Brain (organoid and tissue), 16 donors: ENCODE measurements at places on chromosomes 1 and 21.
A peak's percentile ranks its signal among the peaks of the same experiment; 100 is the strongest.

GRCh38 chr1:50308878-50309277 lies 114.4 kb downstream of the DMRTA2 start:
- peak; percentile 31 for DNase-seq

GRCh38 chr21:35325953-35326352 lies 276.9 kb upstream of the RUNX1 start:
- no peak for DNase-seq

DNA sequence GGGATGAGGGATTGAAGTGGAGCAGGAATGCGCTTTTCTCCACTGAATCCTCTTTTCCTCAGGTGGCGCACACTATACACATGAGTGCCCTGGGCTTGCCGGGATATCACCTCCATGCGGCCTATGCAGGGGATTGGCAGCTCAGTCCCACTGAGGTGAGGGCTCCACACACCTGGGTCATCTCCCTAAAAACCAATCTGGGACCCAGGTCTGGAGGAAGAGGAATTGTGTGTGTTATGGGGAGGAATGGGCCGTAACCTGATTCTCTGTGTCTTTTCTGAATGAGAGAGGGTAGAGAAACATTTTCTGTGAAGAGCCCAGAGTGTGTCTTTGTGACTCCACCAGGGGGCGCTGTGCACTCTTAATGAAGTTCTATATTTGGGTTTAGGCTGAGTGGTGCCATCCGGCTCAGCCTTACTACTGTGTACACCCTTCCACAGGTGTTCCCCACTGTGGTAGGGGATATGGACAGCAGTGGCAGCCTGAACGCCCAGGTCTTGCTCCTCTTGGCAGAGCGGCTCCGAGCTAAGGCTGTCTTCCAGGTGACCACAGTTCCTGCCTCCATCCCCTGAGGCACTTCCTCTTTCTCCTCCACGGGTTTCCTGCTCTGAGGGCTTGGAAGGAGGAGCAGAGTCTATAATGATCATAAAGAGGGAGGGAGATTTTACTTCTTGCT lies 1.5 kb downstream of the TOMM40L start:
- peak; percentile 71 for DNase-seq

DNA sequence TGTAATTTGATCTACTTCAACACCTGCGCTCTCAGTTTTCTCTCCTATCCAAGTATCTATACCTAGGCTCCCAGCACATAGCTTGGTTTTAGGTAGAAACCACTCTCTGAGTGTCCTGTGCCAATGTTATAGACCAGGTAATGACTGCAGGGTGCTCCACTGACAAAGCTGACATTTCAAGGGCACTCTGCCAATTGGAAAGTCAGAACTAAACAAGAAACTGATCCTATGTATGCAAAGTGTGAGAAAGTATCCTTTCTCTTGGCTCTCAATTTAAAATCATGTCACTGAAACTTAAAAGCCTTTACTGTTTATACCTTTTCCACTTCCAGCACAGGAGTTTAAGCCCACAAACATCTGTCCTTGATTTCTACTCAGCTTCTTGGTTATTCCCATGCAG lies 45.0 kb upstream of the AIM2 start:
- no peak for DNase-seq

- DNase-seq = peak; percentile 20
These were observed 141.8 kb upstream of the AJAP1 start for GRCh38 chr1:4512636-4513035.

DNA sequence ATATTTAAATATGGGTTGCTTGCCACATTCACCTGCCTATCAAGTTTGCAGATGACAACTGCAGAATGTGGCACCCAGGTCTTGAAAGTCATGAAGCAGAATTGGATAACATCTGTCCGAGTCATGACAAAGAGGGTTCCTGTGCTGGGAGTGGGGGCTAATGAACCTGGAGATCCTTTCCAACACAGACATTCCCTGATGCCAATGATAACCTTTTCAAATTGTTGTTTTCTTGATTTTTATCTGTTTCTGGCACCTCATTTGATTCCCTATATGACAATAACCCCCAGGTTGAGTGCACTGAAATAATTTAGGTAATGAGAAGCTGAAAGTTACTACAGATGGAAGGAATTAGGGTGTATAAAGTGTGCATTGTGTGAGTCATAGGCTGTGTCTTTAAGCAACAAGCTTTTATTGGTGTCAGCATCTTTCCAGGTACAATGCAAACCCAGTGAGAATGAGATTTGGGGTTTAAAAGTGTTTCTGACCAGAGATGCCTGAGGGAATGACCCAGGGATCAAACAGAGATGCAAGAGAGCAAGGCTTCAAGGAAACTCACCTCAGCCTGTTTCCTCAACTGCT lies 32.0 kb upstream of the IL10 start:
- no peak for DNase-seq

- no peak for DNase-seq
These were observed 35.4 kb upstream of the FOXO6 start for GRCh38 chr1:41325801-41326200.

DNA sequence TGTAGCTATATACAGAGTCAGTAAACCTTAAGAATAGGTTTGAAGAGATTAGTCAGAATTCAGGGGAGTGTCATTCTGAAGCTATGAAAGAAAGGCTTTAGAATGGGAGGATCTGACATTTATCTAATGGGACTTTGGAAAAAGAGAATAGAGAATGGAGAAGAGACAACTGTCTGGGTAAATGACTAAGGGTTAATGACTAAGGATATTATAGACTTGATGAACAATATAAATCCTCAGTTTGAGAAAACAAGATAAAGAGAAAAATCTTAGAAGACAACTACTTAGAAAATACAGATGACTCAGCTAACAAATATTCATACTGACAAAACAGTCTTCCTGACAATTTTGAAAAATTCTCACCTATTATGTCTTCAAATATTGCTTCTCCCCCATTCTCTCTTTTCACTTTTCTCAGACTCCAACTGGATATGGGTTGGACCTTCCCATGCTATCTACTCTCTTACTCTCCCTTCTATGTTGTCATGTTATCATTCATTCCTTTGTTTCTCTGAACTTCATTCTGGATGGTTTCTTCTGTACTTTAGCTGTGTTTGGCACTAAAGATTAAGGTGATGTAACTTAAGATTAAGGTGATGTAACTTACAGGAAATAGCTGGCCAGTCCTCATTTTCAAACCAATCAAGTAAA lies 20.4 kb downstream of the SLC16A1 start:
- DNase-seq = no peak

DNA sequence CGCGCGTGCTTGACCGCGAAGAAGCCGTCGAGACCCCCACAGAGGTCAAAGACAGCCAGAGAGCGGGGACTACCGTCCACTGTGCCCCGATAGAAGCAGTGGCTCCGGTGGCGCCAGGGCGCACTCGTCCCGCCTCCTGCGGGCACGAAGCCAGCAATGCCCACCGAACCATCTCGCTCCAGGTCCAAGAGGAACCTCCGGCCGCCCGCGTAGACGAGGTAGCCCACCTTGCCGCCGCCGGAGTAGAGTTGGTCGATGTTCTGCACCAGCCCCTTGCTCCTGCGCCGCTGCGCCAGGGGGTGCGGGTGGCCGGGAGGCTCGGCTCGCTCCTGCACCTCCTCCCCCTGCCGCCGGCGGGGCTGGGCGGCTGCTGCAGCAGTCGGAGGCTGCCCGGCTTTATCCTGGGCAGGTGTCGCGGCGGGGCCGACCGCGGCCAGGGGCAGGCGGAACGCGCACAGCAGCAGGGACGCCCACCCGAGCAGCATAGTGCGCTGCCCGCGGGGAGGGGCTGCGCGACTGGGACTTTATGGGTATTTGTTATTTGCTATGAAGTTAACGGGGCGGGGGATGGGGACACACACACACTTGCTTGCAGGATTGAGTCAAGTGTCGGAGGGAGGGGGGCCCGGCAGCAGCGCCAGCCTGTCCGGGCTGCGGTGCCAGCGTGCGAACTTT lies 844 bp downstream of the ADAMTS5 start:
- peak; percentile 33 for DNase-seq

DNA sequence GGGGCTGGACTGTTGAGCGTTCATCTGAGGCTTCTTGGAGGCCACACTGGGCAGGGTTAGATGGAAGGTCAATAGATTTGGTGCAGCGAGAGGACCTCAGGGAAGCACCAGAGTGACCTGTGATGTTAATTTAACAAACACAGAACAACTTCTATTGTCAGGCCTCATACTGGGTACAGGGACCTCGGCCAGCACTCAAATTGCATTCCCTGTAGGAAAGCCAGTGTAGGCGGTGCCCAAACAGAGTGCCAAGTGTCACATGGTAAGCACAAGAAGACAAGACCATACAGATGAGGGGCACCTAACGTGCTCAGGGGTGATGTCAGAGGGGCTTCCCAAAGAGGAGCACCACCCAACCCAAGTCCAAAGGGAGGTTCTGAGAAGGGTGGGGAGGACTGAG lies 1.3 kb downstream of the TMEM269 start:
- DNase-seq = no peak

- DNase-seq = no peak
These were observed 11.3 kb downstream of the ZNF362 start for GRCh38 chr1:33267468-33268205.

GRCh38 chr1:116983678-116984077 lies 17.9 kb upstream of the CD101 start:
- no peak for DNase-seq

DNA sequence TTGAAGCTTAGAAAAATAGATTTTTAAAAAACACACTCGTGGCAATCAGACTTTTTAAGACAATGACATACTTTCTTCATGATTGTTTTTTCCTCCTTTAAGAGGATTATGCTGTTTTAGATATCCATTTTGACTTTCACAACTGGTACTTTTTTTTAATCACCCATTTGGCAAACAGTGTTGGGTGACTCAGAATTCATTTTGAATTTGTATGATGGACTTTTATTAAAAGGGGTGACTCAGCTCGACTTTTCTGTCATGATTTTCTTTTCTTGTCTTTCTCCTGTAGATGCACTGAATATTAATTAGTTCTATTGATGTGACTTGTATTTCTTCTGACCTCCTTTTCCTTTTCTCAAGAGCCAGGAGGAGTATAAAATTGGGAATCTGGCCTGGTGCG lies 44.7 kb downstream of the FMN2 start:
- DNase-seq = no peak

DNA sequence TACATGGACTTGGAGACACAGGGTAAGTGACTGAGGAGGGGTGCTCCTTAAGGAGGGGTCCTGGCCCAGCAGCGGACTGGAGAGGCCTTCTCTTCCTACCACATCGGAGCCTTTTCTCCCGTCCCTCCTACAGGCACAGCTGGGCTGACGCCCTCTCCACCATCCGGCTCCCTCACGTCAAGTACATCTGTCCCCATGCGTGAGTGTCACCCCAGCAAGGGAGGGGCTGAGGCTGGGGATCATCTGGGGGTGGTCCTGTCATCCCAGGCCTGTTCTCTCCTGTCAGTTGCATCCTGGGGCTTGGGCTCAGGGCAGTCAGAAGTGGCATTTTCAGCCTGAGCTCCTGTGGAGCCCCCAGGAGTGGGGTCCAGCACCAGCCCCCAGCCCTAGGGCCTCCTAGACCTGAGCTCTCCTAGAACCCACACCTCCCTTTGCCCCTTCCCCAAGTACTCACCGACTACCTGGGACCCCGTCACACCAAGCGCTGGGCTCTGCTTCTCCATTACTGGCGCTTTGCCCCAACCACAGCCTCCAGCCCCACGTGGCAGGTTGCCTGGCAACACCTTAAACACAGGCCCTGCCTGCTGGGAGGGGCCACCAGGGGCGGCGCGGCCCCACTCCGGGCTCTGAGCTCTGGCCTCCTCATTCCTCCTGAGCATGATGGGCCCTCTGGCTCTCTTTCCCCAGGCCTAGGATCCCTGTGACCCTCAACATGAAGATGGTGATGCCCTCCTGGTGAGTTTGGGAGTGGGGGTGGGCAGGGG lies 2.3 kb downstream of the LYPLA2 start:
- DNase-seq = no peak

GRCh38 chr1:221855156-221855555 lies 113.3 kb upstream of the DUSP10 start:
- no peak for DNase-seq

DNA sequence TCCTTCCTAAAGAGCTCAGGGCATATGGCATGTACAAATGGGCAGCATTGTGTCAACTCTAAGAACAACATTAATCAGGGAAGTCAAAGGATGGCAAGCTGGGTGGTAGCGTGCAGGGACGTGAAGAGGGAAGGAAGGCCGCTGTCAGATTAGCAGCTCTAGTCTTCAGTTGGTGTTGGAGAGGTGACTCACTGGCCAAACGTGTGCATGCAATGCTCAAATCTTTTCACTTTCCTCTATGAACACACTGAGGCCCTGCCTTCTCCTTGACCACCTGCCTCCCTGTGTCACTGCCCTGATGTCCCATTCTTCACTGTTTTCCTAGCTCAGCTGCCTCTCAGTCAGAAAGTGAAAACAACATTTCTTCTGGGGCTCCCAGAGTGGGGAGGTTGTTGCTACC lies 5.9 kb upstream of the PIGR start:
- DNase-seq = no peak

- DNase-seq = no peak
These were observed 182.4 kb downstream of the MIS18A start for GRCh38 chr21:32096411-32096810.

GRCh38 chr21:29105218-29105617 lies 25.2 kb upstream of the MAP3K7CL start:
- DNase-seq = no peak

DNA sequence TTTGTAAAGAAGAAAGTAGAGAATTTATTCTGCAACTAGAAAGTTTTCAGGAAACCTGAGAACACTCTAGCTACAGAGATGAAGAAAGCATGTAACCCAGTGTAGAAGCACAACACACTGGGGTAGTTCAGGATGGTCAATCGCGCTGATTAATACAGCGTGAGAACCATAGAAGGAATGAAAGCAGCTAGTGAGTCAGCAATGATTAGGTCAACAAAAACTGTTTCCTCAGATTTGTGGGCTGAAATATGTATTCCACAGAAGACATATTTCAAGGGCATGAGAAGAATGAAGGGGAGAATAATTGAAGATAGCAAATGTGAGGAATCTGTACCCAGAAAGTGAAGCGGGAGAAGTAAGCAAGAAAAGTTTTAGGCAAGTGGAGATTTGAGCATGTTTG lies 97.8 kb upstream of the ADGRL2 start:
- DNase-seq = no peak

DNA sequence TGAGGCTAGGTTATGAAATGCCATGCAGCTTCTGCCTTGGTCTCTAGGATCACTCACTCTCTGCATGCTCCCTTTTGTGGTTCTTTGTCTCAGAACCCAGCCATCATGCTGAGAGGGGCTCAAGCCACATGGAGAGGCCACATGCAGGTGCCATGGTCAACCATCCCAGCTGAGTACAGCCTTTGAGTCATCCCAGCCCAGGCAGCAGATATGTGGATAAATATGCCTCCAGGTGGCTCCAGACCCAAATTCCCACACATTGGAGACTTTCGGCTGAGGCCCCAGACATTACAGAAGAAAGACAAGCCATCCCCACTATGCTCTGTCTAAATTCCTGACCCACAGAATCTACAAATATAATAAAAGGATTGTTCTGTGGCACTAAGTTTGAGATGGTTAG lies 102.0 kb downstream of the LHX9 start:
- DNase-seq = no peak

DNA sequence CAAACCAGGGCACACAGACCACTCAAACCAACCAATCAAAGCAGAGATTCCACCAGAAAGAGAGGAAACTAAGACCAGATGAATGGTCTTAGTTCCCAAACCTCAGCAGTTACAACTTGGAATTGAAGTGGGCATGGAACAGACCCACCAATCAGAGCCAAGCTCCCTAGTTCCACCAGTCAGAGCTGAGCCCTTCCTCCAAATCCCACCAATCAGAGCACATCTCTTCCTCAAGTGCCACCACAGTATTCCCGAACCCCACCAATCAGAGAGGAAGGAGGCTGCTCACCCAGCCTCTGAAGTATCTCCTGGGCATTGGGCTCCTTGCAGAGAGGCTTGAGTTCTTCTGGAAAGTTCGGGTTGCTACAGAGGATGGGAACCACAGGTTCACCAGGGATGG lies 1.4 kb downstream of the GUCA2A start:
- DNase-seq = no peak

- DNase-seq = peak; percentile 64
These were observed 36.4 kb downstream of the ZNF697 start for GRCh38 chr1:119611701-119612113.
